Osteoblast (primary cell): ENCODE measurements at places on chromosomes 11 and 22. TPM values are rescaled to one million over a fixed set of nuclear protein-coding genes. Genes with fewer than 3 reads are reported as not detected.

The CYP2R1 gene
- total RNA-seq, result 12.7 and 16.8 TPM in 2 replicates

DNA sequence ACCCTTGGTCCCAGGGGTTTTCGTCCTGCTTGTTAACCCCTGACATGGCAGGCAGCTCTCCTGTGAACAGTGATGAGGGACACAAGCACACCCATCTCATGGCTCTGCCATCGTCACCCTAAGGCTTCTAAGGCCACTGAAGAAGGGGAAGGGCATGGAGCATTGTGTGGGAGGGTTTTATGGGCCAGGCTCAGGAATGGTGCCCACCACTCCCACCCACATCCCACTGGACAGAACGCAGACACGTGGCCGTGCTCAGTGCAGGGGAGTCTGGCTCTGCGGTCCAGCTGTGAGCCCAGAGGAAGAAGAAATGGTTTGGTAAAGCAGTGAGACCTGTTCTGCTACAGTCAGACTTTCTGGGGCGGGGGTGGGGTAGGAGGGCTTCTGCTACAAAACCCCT, 130.0 kb downstream of the CACNA1I start:
- no peak for DNase-seq

The USP2 gene
- 0.29 and 0.36 TPM in 2 replicates for total RNA-seq

GRCh38 chr11:73040046-73040445, 102.1 kb downstream of the FCHSD2 start:
- no peak for DNase-seq

DNA sequence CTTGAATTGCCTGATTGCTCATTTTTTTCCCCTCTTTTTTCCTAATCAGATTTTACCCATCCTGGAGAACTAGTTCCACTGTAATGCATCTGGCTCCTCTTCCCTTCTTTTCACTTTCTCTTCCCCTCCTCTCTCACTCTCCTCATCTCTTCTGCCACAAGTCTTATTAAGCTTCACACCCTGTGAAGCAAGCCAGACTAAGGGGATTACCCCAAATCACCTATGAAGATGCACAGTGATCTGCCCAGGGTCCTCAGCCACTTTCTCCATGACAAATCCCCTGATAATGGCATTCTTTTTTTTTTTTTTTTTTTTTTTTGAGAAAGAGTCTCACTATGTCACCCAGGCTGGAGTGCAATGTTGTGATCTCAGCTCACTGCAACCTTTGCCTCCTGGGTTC, 11.2 kb downstream of the UBASH3B start:
- no peak for DNase-seq

DNA sequence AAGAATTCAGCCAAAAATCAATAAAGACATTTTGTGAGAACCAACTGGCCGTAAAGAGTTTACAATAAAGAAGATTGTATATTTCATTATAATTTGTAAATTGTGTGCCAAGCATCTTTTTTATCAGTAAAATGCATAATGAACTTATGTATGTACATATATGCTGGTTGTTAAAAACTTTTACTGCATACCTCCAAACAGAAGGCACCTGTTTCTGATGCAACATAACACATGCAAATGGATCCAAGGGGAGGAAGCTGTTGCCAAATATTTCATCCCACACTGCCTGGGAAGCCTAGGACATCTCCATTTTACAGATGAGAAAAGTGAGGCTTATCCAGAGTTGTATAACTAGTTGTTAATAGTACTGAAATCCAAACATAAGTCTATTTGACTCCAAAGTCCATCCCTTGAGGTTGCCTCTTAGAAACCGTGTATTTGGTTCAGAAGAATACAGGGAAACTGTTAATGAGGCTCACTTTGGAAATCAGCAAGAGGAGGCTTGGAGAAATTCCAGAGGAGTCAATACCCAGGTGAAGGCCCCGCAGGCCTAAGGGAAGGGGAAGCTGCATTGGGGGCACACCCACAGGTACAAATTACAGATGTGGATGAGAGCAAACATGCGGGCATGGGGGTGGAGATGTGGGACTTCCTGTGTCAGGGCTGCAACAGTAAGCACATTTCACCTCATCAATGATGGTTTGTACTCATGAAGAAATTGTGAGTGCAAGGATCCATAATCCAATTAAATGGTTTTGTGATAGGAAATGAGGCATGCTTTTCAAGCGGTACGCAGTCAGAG, 51.1 kb downstream of the RCN1 start:
- DNase-seq, result no peak

DNA sequence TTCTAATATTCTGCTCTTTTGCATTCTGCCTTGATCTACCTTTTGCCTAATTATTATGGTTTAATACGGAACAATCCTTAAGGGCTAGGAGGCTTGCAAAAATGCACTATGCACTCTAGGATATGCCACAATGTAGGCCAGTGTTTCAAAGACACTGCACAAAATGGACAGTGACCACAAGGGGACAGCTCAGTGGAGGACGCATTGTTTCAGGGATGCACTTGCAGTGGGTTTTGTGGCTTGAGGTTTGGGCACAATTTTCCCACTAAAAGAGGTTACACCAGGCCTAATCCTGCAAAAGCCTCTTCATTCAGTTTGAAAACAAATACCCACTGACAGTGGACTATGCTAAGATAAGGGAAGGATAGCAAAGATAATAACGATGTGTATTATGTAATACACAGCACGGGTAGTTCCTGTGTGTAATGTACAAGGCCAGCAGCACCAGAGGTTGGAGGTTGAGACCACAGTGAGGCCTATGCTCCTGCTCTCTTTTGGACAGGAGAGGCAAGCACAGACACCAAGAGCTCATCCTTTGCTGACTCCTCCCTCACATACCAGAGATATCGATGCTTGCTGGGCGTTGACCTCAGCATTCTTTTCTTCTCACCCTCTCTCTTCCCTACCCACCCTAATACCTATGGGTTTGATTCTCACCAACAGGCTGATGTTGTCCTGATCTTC, 12.7 kb downstream of the MAP6 start:
- no peak for DNase-seq

The PNPLA5 gene
- not detected in 2 replicates for total RNA-seq

DNA sequence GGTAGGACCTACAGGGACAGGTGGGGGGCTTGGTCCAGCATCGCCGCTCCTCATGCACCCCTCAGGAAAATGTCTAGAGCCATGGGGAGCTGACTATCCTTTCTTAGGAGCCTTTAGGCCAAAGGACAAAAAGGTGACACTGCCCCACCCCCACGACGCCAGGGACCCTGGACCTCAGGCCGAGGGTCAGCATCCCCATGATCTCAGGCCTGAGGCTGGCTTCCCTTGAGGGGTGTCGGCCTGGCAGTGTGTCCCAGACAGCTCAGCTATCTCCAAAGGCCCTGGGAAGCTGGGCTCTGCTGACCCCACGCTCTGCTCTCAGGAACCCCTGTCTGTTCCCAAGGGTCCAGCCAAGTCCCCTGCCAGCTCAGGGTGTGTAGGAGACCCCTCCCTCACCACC, 16.3 kb downstream of the MRGPRG start:
- DNase-seq, result peak; percentile 49

The ACR gene
- 1.4 TPM in 1 of 2 replicates, not detected in the other for total RNA-seq

The CARNS1 gene
- under 0.01 TPM in 2 replicates for total RNA-seq

GRCh38 chr22:46417769-46418168, 82.3 kb downstream of the TRMU start:
- DNase-seq, result no peak

The BCO2 gene
- total RNA-seq, result 0.72 and 2.4 TPM in 2 replicates

GRCh38 chr11:48008951-48009270, 28.6 kb downstream of the PTPRJ start:
- DNase-seq, result peak; percentile 21

- no peak for DNase-seq
These were observed 163.2 kb upstream of the BLID start for GRCh38 chr11:122279194-122279593.

DNA sequence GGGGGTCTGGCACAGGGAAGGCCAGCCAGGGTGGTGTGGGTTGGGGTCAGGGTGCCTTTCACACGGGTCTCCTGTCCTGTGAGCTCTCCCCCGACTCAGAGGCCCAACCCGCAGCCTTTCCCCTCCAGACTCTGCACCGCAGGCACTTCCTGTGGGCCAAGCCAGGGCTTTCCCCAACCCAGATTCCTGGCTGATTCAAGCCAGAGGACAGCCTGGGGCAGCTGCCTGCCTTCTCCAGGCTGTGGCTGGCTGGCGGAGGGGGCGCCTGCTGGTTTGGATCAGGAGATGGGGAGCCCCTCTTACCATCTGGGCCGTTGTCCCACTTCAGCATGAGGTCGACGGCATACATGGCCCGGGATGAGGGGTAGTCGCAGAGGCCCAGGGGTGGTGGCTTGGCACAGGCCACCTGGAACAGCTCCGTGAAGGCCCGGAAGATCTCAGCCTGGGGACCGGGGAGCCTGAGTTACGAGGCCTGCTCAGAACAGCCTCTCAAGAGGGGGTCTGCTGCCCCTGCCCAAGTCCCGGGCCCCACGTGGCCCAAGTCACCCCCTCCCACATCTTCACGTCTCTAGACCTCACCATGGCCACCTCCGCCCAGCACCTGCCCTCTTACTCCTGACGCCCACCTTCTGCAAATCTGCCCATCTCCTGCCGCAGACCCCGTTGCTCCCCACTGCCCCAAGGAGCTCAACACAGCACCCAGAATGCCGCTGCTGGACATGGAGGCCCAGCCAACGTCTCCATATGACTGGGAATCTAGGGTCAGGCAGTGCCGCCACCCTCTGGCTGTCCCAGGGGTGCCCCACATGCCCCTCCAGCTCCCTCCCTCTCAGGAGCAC, 17.3 kb downstream of the TSPO start:
- peak; percentile 97 for DNase-seq

The MB gene
- total RNA-seq, result 0.36 TPM in 1 of 2 replicates, not detected in the other

The RCOR2 gene
- total RNA-seq, result under 0.01 TPM in 2 replicates

The SLC22A25 gene
- not detected in 2 replicates for total RNA-seq

GRCh38 chr22:23012081-23012622, 58.2 kb upstream of the GNAZ start:
- no peak for DNase-seq

DNA sequence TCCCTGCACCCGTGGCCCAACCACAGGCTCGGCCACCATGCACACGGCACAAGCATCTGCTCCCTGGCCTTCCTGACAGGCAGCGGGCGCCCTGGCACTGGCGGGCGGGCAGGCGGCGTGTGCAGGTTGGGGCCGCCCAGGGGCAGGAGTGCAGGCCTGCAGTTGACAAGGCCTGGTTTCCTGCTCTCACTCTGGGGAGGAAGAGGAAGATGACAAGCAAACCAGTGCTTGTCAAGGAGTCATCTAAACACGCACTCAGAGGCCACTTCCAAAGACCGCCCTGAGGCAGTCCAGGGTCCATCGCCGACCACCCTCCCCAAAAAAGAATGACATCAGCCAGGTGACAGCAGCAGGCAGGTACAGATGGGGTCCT, 65.3 kb upstream of the LINC01488 start:
- DNase-seq, result peak; percentile 52

The OR51E2 gene
- total RNA-seq, result not detected in 2 replicates

DNA sequence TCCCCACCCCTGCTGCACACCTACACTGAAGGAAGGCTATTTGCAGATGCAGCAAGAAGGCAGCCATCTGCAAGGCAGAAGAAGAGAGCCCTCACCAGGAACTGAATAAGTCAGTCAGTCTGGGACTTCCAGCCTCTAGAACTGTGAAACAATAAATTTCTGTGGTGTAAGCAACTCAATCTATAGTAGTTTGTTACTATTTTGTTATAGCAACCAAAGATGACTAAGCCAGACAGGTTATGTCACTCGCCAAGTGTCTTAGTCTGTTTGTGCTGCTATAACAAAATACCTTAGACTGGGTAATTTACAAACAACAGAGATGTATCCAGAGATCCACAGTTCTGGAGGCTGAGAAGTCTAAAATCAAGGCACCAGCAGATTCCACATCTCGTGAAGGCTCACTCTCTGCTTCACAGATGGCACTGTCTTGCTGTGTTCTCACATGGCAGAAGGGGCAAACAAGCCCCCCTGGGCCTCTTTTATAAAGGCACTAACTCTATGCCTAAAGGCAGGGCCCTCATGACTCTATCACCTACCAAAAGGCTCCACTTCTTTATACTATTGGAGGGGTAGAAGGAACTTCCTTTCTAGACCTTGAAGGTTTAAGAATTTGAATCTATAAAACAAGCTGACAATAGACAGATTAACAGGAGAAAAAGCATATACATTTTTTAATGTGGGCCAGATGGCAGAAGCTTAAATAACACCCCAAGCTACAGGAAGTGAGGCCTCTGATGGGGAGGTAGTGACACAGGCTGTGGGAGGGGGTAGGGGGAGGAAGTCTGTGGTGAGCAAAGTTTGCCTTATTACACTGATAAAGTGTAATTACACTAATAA, 12.3 kb downstream of the APOL6 start:
- no peak for DNase-seq

DNA sequence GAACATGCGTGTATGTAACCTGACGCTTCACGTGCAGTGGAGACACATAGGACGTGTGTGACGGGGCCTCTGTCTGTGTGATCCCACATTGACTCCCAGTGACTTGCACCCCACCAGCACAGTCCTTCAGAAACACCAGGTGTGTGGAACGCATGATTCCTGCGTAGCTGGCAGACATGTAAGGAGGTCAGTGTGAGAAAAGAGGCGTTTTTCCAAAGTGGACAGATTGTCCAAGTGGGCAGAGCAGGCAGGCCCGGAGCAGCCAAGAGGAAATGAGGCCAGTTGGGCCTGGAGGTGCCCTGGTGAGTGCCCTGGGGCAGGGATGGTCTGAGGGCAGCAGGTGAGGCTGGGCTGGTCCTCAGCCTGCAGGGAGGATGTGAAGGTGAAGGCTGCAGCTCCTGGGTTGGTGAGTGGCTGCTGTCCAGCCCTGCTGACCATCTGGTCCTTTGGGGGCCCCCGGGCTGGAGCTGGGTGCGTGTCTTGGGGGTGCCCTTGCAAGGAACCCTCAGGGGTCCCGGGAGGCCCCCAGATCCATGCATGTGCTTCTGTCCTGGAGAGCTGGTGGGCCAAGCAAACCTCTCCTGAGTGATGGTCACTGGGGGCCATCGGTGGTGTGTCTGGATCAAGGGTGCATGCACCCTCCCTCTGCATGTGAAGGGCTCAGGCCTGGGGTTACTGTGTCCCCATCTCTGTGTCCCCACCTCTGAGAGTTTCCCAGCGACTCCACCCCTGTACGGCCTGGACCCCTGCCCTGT, 26.6 kb downstream of the SHANK3 start:
- peak; percentile 87 for DNase-seq

GRCh38 chr11:68890490-68891231, 13.0 kb downstream of the MRPL21 start:
- peak; percentile 98 for DNase-seq

The GUCY1A2 gene
- under 0.01 and 0.29 TPM in 2 replicates for total RNA-seq

DNA sequence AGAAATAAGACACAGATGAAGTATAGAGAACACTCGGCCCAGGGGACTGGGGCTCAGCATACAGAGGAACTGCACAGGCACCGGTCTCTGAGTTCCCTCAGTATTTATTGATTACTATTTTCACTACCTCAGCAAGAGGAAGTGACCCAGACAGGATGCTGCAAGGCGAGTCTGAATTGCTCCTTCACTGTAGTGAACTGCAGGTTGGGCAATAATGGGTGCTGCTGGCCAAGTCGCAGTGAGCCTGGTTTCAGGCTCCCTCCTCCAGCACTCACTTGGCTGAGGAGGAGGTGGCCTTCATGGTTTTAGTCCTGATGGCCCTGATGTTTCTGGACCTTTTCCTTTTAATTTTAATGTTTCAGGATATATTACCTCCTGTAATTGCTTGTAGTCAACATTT, 10.4 kb downstream of the OR52K2 start:
- no peak for DNase-seq

The STK33 gene
- total RNA-seq, result 0.72 and 1.2 TPM in 2 replicates

The OR8D4 gene
- under 0.01 TPM in 2 replicates for total RNA-seq

The OR2AG2 gene
- total RNA-seq, result 0.29 and 0.36 TPM in 2 replicates

- peak; percentile 50 for DNase-seq
These were observed 33.2 kb downstream of the OTOG start for GRCh38 chr11:17580271-17580670.

The MUC2 gene
- total RNA-seq, result not detected in 2 replicates

The JAML gene
- total RNA-seq, result not detected in 2 replicates

GRCh38 chr22:44738347-44738715, 14.0 kb upstream of the ARHGAP8 start:
- peak; percentile 90 for DNase-seq

The PLEKHB1 gene
- total RNA-seq, result 0.36 and 1.8 TPM in 2 replicates

The CSNK2A3 gene
- total RNA-seq, result 2.1 and 2.2 TPM in 2 replicates

The CCDC188 gene
- 0.36 and 0.59 TPM in 2 replicates for total RNA-seq

The APOL5 gene
- total RNA-seq, result not detected in 2 replicates
